ENCODE measurements at places on chromosomes 12 and 14.
A peak's percentile ranks its signal among the peaks of the same experiment; 100 is the strongest.

- DNase-seq: no peak
These were observed 266.3 kb downstream of the ITPR2 start for GRCh38 chr12:26566675-26567074.

DNA sequence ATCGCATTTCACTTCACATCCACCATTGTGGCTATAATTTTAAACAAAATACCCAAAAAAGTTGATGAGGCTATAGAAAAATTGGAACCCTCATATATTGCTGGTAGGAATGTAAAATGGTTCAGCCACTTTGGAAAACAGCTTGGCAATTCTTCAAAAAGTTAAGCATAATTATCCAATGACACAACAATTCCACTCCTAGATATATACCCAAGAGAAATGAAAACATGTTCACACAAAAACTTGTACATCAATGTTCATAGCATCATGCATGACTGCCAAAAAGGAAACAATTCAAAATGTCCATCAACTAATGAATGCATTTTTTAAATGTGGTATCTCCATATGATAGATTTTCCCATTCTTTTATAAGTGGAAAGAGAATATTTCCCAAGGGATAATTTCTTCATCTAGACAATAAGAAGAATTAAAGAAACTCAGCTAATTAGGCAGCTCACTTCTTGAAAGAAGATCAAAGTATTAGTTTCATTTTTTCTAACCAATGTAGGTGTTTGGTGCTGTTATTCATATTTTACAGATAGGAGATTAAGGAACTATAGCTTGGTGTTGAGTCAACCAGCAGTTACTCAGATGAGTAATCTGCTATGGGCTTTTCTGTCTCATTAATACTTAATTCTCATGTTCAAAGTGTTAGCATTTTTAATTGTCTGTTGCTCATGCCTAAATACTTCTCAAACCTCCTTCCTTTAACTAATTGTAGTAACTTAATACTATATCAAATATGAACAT is 32.8 kb downstream of the YEATS4 start:
- peak; percentile 20 for DNase-seq

- DNase-seq: no peak
These were observed 48.3 kb upstream of the KCNMB4 start for GRCh38 chr12:70317781-70318180.

DNA sequence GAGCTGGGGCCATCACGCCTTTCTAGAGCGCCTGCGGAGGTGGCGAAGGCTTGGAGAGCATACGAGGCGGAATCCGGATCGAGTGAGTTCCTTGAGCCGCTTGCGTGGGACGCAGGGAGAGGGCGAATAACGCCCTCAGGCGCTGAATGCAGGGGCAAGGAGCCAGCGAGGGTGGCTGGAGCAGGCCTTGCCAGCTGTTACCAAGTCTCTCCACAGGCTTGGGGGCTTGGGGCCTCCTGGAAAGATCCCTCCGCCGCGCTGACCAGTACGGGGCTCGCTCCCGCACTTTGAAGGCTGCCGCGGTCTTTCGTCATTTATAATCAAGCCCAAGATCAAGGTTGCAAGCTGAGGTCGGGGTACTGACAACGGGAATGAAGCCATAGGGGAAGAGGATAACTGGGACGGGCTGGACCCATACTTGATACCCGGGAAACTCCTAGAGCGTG is 1.2 kb downstream of the FLRT2 start:
- peak; percentile 30 for DNase-seq

DNA sequence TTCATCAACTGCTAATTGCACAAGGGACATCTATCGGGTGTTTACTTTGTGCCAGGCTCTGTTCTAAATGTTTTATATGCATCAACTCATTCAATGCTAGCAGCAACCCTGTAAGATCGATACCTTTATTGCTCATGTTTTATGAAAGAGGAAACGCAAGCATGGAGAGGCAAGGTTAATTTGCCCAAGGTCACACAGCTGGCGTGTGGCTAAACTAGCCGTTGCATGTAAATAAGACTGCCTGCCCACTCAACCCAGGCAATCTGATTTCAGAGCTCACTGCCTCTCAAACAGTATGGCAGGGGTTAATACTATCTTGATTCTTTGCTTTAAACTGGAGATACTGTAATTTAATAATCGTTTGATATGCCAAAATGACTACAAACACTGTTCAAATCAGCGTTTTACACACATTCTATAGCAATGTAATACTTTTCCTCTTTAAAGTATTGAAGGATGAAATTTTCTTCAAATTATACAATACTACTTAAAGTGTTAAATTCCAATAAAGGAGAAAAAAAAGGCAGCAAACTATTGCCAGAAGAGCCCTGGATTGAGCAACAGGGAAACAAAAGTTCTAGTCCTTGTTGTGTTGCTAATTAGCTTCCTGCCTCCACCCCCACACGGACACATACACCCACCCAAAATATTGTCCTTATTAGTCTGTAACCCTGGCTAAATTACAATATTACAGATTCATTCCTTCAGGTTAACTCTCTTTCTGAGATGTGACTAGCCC is 39.1 kb upstream of the DHRS7 start:
- no peak for DNase-seq

DNA sequence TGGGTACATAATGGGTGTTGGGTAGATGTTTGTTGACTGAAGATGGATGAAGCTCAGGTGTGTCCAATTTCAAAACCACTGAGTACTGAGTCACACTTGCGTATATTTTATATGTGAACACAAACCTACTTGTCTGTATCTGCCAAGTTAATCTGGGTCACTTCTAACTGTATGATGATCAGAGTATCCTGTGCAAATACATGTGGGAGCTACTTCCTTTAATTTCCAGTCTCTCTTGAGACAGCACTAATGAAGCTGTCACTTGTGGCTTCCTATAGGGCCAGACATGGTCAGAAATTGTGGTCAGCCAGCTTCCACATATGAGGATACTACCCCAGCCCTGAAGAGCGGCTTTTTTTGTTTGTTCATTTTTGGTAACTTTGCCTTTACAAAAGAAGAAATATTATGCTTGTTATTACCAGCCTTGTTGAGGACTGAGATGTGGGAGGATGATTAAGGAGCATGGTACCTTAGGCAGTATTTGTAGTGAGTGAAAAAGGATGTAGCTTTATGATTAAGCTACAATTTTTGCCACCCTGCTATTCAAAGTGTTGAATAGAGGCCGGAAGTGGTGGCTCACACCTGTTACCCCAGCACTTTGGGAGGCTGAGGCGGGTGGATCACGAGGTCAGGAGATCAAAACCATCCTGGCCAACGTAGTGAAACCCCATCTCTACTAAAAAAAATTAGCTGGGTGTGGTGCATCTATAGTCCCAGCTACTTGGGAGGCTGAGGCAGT is 32.4 kb downstream of the PLXNC1 start:
- DNase-seq: no peak

GRCh38 chr14:91330856-91331255 is 86.4 kb upstream of the GPR68 start:
- DNase-seq: no peak

DNA sequence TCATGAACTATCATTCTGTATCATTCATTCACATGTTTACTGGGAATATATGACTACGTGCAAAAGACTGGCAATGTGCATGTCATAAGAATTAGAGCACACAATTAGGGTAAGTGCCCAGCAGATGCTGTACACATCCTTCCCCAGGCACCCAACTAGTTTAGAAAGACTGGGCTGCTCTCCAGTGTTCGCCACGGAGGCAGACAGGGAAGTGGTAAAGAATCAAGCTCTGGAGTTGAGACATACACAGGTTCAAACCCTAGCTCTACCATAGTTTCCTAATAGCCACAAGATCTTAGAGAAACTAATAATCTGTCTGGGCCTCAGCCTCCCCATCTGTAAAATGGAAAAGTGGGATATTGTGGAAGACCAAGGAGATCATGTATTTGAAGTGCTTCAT is 6.8 kb downstream of the TMCC3 start:
- DNase-seq: no peak

GRCh38 chr14:33930439-33930838 is 20.4 kb downstream of the EGLN3 start:
- DNase-seq: no peak

DNA sequence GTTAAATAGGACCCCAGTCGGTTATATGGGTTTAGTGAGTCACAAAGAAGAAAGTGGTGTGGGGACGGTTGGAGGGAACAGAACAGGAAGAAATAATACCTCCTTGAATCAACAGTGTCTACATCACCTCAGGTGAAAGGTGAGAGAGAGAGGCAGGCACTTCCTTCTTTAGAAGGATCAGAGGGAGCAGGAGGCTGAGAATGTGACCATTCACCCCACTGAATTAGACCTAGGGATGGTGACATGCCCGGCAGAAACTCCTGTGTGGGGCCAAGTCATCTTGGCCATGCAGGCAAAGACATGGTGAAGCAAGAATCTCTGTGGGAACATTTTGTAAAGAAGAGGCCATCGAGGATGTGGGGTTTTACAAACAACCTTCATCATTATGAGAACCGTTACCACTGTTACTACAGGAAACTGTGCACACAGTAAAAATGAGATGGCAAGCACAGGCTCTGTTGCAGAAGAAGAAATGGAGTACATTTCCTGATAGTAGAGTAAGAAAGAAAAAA is 1196.9 kb downstream of the VRK1 start:
- no peak for DNase-seq

GRCh38 chr12:23359975-23360701 is 589.3 kb downstream of the SOX5 start:
- no peak for DNase-seq

GRCh38 chr12:44835641-44836379 is 40.3 kb downstream of the NELL2 start:
- peak; percentile 33 for DNase-seq

DNA sequence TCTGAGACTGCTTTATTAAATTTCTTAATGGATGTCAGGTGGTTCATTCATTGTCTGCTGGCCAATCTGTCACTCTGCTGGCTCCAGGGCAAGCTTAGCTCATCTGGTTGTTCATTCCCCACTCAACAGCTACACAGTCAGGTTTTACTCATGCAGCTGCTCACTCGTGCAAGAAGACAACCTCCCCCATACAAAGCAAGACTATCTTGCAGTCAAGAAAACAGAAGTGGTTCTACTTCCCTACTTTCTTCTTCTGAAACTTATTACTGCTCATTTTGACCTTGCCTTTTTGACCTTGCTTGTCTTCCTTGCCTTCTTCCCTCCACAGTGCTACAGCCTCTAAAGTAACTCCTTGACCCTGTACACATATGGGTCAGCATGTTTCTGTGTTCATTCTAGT is 277.9 kb downstream of the SSPN start:
- DNase-seq: peak; percentile 90

DNA sequence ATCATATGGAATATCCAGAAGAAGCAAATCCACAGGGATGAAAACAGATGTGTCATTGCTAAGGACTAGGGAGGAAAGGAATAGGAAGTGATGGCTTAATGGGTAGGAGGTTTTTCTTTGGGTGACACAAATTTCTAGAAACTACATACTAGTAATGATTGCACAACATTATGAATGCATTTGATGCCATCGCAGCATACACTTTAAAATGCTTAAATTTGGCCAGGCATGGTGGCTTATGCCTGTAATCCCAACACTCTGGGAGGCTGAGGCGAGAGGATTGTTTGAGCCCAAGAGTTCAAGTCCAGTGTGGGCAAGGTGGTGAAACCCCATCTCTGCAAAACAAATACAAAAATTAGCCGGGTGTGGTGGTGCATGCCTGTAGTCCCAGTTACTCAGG is 1370.8 kb downstream of the AACS start:
- DNase-seq: no peak

DNA sequence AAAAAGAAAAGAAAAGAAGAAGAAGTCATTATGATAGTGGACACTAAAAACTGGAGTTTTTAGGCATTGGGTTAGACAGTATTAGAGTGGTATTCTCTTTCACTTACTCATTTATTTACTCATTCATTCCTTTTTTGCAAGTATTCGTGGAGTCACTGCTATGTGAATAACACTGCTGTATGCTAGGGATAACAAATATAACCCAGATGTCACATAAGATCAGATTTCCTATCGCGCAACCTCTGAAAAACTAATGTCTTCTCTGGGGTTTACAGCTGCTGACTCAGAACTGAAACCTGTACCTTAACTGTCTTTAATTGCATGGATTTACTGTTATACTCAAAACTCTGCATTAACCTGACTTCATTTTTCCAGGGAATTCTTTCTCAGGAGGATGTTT is 353.7 kb downstream of the LRIG3 start:
- DNase-seq: no peak

- no peak for DNase-seq
These were observed 534.7 kb downstream of the LRFN5 start for GRCh38 chr14:42141328-42141727.

DNA sequence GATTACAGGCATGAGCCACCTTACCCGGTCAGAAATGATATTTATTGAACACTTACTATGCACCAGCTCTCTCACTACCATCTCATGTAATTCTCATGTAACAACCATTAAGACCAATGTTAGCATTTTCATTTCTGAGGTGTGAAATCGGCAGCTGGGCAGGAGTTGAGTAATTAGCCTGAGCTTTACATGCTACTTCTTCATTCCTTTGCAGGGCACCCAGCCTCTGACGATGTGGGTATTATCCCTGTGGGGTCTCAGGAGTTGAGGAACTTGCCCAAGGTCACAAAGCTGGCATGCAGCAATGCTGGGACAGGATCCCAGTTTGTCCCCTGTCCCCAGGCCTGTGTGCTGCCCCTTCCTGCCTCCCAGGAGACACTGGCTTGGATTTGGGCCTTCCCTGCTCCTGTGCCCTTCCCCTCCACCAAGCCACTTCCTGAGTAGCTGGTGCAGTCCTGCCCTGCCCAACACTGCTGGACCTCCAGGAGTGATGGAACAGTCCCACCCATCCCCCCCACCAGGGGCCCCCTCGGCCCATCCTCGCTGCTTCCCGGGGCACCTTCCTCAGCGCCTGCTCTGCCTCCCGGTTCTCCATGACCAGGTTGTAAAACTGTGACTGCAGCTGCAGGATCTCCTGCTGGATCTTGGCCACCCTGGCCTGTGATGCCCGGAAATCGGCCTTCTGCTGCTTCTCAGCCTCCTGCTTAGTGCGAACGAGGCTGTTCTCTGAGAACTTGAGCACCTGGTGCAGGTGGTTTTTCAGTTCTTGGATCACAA is 14.7 kb downstream of the RITA1 start:
- DNase-seq: no peak

DNA sequence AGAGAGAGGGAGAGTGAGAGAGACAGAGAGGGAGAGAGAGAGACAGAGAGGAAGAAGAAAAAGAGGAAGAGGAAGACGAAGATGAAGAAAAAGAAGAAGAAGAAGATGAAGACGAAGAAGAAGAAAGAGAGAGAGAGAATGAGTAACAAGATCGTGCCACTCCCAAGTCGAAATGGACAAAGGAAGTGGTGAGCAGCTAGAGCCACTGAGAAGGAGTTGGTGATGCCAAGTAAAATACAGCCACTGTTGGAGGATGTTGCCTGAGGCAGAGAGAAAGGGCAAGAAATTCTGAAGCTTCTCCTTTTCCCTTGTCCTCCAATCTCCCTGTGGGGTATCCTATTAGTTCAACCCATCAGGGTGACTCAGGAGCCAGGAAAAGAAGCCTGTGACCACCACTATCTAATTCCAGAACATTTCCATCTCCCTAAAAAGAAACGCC is 12.5 kb upstream of the ANAPC5 start:
- no peak for DNase-seq
